ENCODE measurements at places on chromosomes 13 and 19.

DNA sequence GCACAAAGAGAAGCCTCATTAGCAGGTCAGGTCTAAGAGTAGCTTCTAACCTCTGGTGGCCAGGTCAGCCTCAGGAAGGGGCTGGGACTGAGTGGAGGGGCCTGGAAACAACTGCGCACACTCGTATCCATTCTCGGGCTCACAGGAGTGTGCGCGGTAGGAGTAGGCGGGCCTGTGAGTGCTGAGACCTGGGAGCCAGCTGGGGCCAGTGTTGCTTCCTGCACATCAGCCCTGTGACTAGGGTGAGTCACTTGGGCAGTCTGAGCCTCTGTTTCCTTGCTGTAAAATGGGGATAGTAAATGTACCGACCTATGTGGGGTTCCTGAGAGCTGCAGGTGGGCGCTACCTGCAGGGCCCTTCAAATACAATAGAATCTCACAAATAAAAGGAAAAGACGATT lies 26.9 kb downstream of the SIN3B start:
- no peak for DNase-seq

- DNase-seq: no peak
These were observed 8.8 kb downstream of the SCEL start for GRCh38 chr13:77544355-77544754.

DNA sequence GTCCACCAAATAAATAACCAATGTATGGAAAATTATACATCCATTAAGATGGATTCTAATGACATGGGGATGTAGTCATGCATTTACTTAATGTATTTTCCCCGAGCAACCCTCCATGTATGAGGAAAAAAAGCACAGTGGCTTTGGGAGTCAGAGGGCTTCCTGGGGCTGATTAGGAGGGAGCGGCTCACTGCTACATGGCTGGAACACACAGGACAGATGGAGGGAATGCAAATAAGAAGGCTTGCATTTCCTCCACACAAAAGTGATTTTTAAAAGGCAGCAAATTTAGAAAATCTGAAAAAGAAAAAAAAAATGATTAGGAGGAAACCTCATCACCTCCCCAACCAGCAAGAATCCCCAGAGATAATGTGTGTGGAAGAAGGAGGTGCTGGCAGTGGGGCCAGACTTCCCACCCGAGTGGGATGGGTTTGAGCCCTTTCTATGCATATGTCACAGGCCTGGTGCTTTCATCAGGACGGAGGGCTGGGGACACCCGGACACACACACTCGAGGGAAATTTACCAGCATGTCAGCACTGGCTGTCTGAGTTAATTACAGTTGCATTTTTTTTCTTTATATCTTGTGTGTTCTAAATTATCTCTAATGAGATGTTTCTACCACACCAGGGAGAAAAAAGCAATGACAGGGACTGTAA lies 118.9 kb downstream of the USP12 start:
- DNase-seq: no peak

GRCh38 chr13:54004026-54004699 lies 975.5 kb downstream of the OLFM4 start:
- DNase-seq: no peak

DNA sequence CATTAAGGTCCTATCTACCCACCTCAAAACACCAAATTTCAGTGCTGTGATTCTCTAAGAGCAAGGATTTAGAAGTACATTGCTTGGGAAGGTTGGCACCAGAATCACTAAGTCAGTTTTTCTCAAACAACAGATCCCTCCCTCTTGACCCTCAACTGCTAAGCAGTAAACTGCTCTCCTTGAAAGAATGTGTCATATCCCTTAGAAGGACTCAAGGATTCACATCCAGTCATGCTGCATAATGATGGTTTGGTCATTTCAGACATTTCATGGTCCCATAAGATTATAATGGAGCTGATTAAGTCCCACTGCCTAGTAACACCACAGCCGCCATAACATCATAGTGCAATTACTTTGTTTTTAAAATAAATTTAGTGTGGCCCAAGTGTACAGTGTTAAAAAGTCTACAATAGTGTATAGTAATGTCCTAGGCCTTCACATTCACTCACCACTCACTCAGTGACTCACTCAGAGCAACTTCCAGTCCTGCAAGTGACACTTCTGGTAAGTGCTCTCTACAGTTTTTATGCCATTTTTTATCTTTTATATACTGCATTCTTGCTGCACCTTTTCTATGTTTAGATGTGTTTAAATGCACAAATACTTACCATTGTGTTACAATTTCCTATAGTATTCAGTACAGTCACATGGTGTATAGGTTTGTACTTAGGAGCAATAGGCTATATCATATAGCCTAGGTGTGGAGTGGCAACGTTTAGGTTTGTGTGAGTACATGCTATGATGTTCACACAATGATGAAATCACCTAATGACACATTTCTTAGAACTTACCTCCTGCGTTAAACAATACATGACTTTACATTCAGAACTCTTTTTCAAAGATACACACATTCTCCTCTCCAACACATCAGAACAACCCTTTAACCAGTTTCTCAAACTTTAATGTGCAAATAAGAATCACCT lies 15.7 kb upstream of the CCDC169 start:
- no peak for DNase-seq

- no peak for DNase-seq
These were observed 6.6 kb upstream of the FLT1 start for GRCh38 chr13:28501547-28501946.

DNA sequence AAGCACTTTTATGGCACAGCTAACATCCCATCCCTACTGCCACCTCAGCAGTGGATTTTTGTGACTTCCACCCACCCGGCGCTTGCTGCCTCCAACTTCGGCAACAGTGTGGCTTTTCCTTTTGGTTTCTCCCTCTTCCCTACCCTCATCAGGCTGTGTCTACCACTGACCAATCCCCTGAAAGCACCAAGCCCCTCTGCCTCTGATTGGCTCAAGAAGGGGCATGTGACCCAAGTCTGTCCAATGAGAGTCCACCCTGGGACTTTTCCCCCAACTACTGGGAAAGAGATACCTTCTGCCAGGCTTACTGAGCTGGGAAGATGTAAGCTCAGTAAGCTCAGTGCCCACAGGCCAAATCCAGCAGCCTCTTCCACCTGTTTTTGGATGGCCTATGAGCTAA lies 5.8 kb downstream of the SMIM7 start:
- no peak for DNase-seq

GRCh38 chr19:2010135-2010668 lies 5.3 kb downstream of the BTBD2 start:
- no peak for DNase-seq

GRCh38 chr19:18073197-18073596 lies 13.5 kb downstream of the IL12RB1 start:
- no peak for DNase-seq

GRCh38 chr13:43107780-43108179 lies 84.4 kb downstream of the DNAJC15 start:
- no peak for DNase-seq

GRCh38 chr13:31923134-31923763 lies 108.3 kb upstream of the FRY start:
- no peak for DNase-seq

GRCh38 chr13:99287551-99287950 lies 19.6 kb downstream of the GPR183 start:
- DNase-seq: no peak
